HAP-1 (cell line): ENCODE measurements at places on chromosomes 3 and 15.

- no peak for DNase-seq
Measured at GRCh38 chr15:25325187-25325586, 113.6 kb downstream of the UBE3A start.

DNA sequence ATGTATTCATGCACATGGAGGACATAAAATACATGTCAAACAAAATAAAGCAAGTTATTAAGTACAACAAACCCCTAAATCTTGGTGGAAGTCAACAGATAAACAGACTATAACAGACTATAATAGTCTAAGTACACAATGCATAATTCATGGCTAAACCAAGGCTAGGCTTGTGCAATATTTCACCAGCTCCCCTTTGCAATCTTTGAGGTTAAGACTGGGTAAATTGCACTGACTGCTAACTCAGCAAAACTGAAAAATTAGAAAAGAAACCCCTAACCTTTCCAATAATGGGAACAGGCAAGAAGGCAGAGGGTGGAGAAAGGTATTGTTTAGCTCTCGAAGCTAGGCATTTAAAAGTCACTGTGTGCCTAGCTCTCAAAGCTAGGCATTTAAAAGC lies 304.9 kb upstream of the WNT5A start:
- no peak for DNase-seq

DNA sequence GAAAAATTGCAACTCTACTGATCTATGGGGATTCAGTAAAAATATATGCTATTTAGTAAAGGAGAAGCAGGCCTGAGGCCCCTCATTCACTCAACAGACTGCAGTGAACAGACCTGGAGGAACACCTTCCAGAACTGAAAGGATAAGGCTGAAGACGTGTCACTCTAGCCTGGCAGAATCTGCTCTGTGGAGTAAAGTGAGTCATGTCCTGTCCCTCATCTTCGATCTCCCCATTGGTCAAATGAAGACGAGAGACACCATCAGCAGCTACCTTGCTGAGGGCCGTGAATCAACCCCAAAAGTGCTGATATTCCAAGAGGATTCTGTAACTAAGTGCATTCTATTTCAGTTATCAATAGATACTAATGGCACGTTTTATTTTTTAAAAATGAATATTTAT lies 359.7 kb downstream of the FGF12 start:
- no peak for DNase-seq

- DNase-seq = no peak
Measured at GRCh38 chr15:42611532-42611931, 36.1 kb downstream of the STARD9 start.

GRCh38 chr3:3178498-3179328 lies 778 bp downstream of the CRBN start:
- DNase-seq = no peak

- peak; percentile 59 for DNase-seq
Measured at GRCh38 chr3:138845771-138846173, 11.0 kb upstream of the PIK3CB start.

GRCh38 chr3:78497767-78498166 lies 1270.0 kb downstream of the ROBO1 start:
- no peak for DNase-seq

GRCh38 chr3:34020726-34021680 lies 222.6 kb downstream of the PDCD6IP start:
- no peak for DNase-seq

- no peak for DNase-seq
Measured at GRCh38 chr15:29566914-29567313, 255.4 kb downstream of the TJP1 start.

DNA sequence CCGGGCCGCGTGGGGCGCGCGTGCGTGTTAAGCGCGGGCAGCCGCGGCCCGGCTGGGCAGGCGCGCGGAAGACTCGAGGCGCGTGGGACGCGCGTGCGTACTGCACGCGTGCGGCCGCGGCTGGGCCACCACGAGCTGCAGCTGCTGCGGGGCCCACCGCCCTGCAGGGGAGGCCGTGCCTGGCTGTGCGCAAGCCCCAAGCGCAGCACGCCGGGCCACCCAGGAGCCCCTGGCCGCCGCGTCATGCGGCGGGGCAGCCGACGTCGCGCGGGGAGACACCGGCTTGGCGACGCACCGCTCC lies 590 bp upstream of the TRIM71 start:
- no peak for DNase-seq

DNA sequence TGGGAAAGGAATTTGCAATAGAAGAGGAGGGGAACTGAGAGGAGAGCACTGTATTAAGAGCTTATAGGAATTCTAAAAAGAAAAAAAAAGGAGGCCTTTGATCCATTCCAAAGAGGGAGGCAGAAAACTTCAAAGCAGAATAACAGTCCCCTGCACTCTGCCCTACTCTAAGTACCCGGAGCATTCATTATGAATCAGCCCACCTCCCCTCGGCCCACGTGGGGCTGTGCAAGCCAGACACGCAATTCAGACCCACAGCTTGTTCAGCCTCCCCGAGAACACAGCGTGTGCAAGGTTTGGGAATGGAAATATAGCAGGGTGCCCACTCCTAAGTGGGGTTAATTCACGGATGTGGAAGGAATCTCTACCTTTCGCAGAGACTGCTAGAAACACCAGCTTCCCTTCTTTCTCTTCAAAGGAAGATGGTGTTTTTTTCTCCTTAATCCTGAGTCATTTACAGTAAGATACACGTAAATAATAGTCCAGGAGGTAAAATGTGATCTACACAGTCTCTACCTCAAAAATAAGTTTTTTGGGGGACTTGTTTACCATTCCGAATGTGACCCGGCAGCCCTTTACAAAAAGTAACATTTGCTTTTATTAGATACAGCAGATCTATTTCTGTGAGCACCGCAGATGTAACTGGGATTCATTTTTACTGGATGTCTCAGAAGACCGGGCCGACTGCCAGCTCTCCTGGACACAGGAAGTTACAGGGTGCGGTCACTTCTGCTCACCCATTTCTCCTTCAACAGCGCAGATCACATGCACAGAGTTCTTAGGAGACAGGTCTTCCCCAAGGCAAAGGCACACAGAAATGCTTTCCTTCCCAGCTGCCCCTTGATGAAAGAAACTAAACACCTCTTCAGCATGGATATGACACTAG lies 768.5 kb upstream of the CFAP20DC start:
- DNase-seq = peak; percentile 10

- no peak for DNase-seq
Measured at GRCh38 chr3:141055536-141056445, 4.6 kb downstream of the SPSB4 start.
